ENCODE measurements at places on chromosomes 4 and X. TPM values are rescaled to one million over a fixed set of nuclear protein-coding genes. Genes with fewer than 3 reads are reported as not detected.
A peak's percentile ranks its signal among the peaks of the same experiment; 100 is the strongest.

TMSB15B gene
- 0.28 TPM for total RNA-seq

DNA sequence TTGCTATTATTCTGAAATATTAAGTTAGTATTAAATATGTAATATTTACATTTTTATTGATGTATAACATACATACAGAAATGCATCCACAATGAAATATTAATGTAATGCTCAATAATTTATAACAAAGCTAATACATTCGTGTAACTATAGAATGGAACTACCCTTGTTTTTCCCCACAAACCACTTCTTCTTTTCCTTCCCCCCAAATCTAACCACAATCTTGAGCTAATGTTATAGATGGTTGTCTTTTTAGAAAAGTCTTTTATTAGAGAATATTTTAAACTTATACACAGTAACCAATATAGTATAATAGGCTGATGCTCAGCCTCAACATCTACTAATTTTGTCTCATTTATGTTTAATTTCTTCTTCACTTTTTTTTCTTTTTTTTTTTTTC is 4.5 kb upstream of the ZNF732 start:
- no peak for DNase-seq
- H3K27ac ChIP-seq, result no peak overlapping the region
- H3K4me1 ChIP-seq, result no peaks in the 10 kb centered on the region
- H3K36me3 ChIP-seq, result no peaks in the 10 kb centered on the region
- no peak overlapping the region for H3K4me3 ChIP-seq

DNA sequence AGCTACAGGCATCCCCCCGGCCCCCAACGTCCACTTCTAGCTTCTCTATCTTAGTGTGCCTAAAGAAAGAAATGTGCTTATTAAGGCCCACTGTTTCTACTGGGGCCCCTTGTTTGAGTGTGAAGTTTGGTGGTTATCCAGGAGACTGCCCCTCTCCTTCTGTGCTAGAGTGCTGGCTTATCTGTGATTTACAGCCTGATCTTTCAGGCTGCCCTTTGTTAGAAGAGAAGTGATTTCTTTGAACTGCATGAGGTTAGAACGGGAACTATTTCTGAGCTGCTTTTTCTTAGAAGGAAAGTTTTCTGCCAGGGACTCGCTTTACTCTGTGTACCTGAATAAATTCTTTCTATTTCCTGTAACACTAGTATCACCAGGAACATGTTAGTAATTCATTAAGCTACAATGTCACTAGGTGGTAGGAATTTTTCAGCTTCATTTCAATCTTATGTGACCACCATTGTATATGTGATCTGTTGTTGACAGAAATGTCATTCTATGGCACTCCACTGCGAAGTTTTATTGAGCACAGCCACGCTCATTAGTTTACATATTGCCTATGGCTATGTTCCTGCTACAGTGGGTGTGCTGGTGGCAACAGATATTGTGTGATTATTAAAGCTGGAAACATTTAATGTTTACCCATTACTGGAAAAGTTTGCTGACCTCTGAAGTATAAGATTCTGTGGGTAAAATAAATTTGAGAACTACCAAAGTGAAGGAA is 193.8 kb upstream of the CXorf51B start:
- H3K27me3 ChIP-seq, result no peaks in the 10 kb centered on the region
- H3K27ac ChIP-seq, result no peak overlapping the region
- DNase-seq, result no peak
- no peak overlapping the region for H3K4me3 ChIP-seq

DNA sequence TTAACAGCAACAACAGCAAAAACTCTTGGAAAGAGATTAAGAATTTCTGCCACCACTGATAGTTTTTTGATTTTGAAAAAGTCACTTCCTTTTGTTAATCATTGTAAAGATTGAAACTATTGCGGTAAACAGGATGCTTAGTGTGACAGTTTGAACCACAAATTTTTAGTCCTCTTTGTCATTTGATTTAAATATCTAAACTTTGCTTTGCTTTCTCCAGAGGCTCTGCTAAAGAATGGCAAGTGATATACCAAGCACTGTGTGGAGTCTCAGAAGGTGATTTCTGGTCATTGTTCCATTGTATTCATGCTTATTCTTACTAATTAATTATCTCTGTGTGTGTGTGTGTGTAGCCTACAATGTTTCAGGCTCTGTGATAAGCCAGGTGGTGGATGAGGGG is 155.6 kb downstream of the BMPR1B start:
- no peak for DNase-seq
- no peaks in the 10 kb centered on the region for H3K4me1 ChIP-seq
- H3K4me3 ChIP-seq, result no peak overlapping the region
- no peaks in the 10 kb centered on the region for H3K27me3 ChIP-seq
- H3K36me3 ChIP-seq, result no peaks in the 10 kb centered on the region

ADD1 gene
- 214 TPM for total RNA-seq

GRCh38 chrX:155259752-155260151 is 4.5 kb downstream of the RAB39B start:
- no peaks in the 10 kb centered on the region for H3K36me3 ChIP-seq
- H3K4me3 ChIP-seq, result no peak overlapping the region
- no peak overlapping the region for H3K27ac ChIP-seq

DNA sequence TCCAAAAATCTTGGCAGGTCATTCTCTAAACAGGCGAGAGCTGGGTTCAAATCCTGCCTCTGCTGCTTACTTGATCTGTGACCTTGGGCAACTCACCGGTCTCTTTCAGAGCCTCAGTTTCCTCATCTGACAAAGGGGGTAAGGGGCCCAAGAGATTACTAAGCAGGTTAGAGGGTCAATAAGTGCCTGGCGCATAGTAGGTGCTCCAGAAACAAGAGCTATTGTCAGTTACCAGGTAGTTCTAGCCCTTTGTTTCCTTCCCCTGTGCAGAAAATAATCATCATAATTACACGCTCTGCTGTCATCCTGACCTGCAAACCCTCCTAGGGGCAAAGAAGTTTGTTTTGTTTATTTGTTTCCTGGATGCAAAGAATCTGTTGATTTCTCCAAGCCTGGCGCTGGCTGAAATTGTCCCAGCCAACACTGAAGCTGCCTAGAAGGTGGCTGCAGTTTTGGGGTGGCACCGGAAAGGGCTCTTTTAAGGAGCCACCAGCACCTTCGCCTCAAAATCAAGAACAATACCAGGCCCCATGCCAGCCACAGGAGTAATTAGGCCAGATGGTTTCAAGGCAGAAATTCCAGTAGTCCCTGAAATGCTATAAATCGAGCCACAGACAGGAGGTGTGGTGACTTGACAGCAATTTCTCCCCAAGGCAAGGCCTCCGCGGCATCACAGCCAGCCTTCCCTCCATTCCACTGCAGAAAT is 10.2 kb upstream of the KIAA0232 start:
- H3K36me3 ChIP-seq, result no peaks in the 10 kb centered on the region
- DNase-seq, result no peak
- peak overlapping the region; percentile 80 for H3K27ac ChIP-seq
- H3K27me3 ChIP-seq, result no peaks in the 10 kb centered on the region

PNMA6A gene
- 4.5 TPM for total RNA-seq

- H3K4me1 ChIP-seq, result no peaks in the 10 kb centered on the region
- H3K27ac ChIP-seq, result peak overlapping the region; percentile 69
- no peak overlapping the region for H3K4me3 ChIP-seq
Measured at GRCh38 chrX:31320740-31321139, 248.9 kb upstream of the FTHL17 start.

BEX2 gene
- total RNA-seq, result 2.5 TPM

DNA sequence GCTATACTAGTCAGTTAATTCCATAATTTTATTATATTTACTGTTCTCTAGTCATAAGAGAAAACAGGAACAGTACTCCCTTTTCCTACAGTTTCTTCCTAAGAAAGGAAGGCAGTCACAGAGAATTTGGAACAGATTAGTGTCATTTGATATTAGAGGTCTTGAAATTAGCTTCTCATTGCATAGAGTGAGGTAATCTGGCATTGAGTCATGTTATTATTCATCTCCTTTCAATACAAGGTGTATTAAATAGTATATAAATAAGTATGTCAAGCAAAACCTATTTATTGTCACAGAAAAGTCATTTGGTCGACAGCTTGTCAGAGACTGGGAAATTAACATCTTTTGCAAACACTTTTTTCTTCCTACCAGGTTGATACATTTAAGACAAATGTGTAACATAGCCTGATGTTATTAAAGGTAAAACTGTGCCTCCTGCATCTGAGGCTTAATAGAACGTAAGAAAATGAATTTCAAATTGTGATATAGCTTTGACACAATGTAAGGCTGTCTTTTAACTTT is 753.1 kb upstream of the FRG1 start:
- no peaks in the 10 kb centered on the region for H3K36me3 ChIP-seq
- H3K27me3 ChIP-seq, result no peaks in the 10 kb centered on the region
- H3K27ac ChIP-seq, result no peak overlapping the region
- no peak overlapping the region for H3K4me3 ChIP-seq

- H3K36me3 ChIP-seq, result peaks cover 36% of the 10 kb centered on the region
- H3K27ac ChIP-seq, result no peak overlapping the region
- peaks cover 14% of the 10 kb centered on the region for H3K4me1 ChIP-seq
- no peaks in the 10 kb centered on the region for H3K27me3 ChIP-seq
Measured at GRCh38 chr4:55907469-55907868, 41.3 kb upstream of the CEP135 start.

DNA sequence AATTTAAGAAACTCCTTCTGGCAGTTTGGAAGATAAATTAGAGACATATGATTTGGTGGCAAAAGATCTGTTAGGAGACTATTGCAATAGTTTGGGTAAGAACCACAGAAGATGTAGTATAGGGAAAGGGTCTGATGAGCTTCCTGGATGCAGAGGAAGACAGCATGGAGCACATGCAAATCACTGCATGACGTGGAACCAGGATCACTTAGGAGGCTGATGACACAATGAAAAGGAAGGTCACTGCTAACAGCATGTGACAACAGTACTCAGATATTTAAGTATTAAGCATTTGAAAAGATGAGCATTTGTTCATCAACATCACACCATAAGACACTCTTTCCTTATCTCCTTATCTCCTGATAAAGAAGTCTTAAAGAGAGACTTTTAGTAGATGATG is 167.8 kb upstream of the LDB2 start:
- no peak for DNase-seq
- H3K27ac ChIP-seq, result no peak overlapping the region
- H3K4me3 ChIP-seq, result no peak overlapping the region
- H3K27me3 ChIP-seq, result no peaks in the 10 kb centered on the region
- H3K36me3 ChIP-seq, result no peaks in the 10 kb centered on the region

GPR119 gene
- not detected for total RNA-seq

CDX4 gene
- total RNA-seq, result not detected

- no peaks in the 10 kb centered on the region for H3K27me3 ChIP-seq
- H3K36me3 ChIP-seq, result no peaks in the 10 kb centered on the region
- DNase-seq, result no peak
- no peak overlapping the region for H3K27ac ChIP-seq
- no peaks in the 10 kb centered on the region for H3K4me1 ChIP-seq
Measured at GRCh38 chr4:44538534-44538933, 89.9 kb upstream of the KCTD8 start.

- no peak overlapping the region for H3K4me3 ChIP-seq
- no peaks in the 10 kb centered on the region for H3K36me3 ChIP-seq
- no peak overlapping the region for H3K27ac ChIP-seq
- H3K27me3 ChIP-seq, result no peaks in the 10 kb centered on the region
- DNase-seq, result no peak
Measured at GRCh38 chrX:1074172-1074571, 138.3 kb downstream of the CRLF2 start.

DNA sequence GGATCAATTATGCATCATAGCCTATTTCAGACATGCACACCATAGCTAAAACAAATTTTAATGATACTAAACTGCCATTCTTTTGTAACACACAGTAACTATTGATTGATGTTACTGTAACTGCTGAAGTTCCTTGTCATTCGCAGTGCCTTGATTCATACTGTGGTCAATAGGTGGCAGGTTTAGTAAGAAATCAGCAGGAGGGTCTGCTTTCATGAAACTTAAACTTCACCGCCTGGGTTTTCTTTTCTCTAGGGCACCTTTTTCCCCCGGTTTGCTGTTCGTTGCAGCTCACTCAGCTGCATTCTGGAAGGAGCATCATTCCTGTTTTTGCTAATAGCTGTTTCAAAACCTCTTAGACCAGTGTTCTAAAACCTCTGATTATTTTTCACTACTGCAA is 88.1 kb downstream of the RPA4 start:
- H3K27me3 ChIP-seq, result no peaks in the 10 kb centered on the region
- no peak overlapping the region for H3K4me3 ChIP-seq
- no peaks in the 10 kb centered on the region for H3K36me3 ChIP-seq
- H3K27ac ChIP-seq, result no peak overlapping the region
- H3K4me1 ChIP-seq, result no peaks in the 10 kb centered on the region
- DNase-seq, result no peak

GRCh38 chr4:61251129-61251528 is 51.0 kb downstream of the ADGRL3 start:
- H3K4me1 ChIP-seq, result no peaks in the 10 kb centered on the region
- H3K27me3 ChIP-seq, result no peaks in the 10 kb centered on the region
- no peak for DNase-seq
- no peak overlapping the region for H3K27ac ChIP-seq
- H3K4me3 ChIP-seq, result no peak overlapping the region

RASGEF1B gene
- total RNA-seq, result 5.4 TPM

CCNQ gene
- total RNA-seq, result 17.5 TPM

FATE1 gene
- 0.58 TPM for total RNA-seq

- no peak overlapping the region for H3K27ac ChIP-seq
- no peaks in the 10 kb centered on the region for H3K27me3 ChIP-seq
- no peaks in the 10 kb centered on the region for H3K36me3 ChIP-seq
- no peak for DNase-seq
Measured at GRCh38 chrX:12052109-12052508, 86.2 kb upstream of the FRMPD4 start.

DNA sequence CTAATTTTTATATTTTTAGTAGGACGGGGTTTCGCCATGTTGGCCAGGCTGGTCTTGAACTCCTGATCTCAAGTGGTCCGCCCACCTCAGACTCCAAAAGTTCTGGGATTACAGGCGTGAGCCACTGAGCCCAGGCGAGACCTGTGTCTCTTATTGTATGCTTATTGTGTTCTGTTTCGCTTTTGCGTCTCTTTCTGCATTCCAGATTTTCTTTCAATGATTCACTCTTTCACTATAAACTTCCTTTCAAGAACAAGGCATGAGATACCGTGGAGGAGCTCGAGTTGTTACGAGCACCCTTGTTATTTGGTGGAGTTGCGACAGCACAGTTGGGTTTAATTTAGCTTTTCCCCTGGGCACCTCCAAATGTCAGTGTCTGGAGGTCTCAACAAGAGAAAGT is 366.7 kb upstream of the FAT1 start:
- no peak overlapping the region for H3K27ac ChIP-seq
- H3K4me3 ChIP-seq, result no peak overlapping the region
- no peaks in the 10 kb centered on the region for H3K4me1 ChIP-seq
- no peak for DNase-seq
- no peaks in the 10 kb centered on the region for H3K36me3 ChIP-seq

GRCh38 chr4:168759321-168759720 is 250.7 kb downstream of the CBR4 start:
- DNase-seq, result no peak
- H3K4me1 ChIP-seq, result peaks cover 11% of the 10 kb centered on the region
- no peaks in the 10 kb centered on the region for H3K36me3 ChIP-seq

- H3K27ac ChIP-seq, result no peak overlapping the region
- no peaks in the 10 kb centered on the region for H3K36me3 ChIP-seq
- no peaks in the 10 kb centered on the region for H3K4me1 ChIP-seq
- H3K27me3 ChIP-seq, result no peaks in the 10 kb centered on the region
Measured at GRCh38 chr4:64617800-64618199, 208.6 kb upstream of the TECRL start.

OCRL gene
- total RNA-seq, result 13.8 TPM

- H3K27me3 ChIP-seq, result peaks cover 59% of the 10 kb centered on the region
- H3K36me3 ChIP-seq, result no peaks in the 10 kb centered on the region
- H3K4me3 ChIP-seq, result no peak overlapping the region
- peaks cover 7% of the 10 kb centered on the region for H3K4me1 ChIP-seq
Measured at GRCh38 chr4:74366367-74366911, 1.5 kb downstream of the EREG start.

GRCh38 chr4:119206178-119206577 is 6.3 kb upstream of the USP53 start:
- no peaks in the 10 kb centered on the region for H3K36me3 ChIP-seq
- H3K27ac ChIP-seq, result peak overlapping the region; percentile 70
- no peak overlapping the region for H3K4me3 ChIP-seq

All from heart right ventricle (tissue), 16 donors.